ENCODE measurements at places on chromosomes 1 and 21. TPM values are rescaled to one million over a fixed set of nuclear protein-coding genes. Genes with fewer than 3 reads are reported as not detected.

The SYNJ1 gene
- total RNA-seq, result 6.2 TPM

The KCNA3 gene
- not detected for total RNA-seq

The HOOK1 gene
- 6.3 TPM for total RNA-seq

The NUDT4B gene
- total RNA-seq, result 1.2 TPM

The FTCD gene
- total RNA-seq, result not detected

The CHRNB2 gene
- 0.07 TPM for total RNA-seq

The AMPD1 gene
- not detected for total RNA-seq

The KRTAP13-2 gene
- not detected for total RNA-seq
